ENCODE measurements at places on chromosomes 7 and 10. TPM values are rescaled to one million over a fixed set of nuclear protein-coding genes. Genes with fewer than 3 reads are reported as not detected.

The CCDC3 gene
- 27.8 TPM for total RNA-seq

The WNT8B gene
- not detected for total RNA-seq

The UNC5B gene
- total RNA-seq: 17.6 TPM

The MDFIC gene
- 45.9 TPM for total RNA-seq

The ANKRD7 gene
- 0.49 TPM for total RNA-seq

The SEMA3D gene
- 2.7 TPM for total RNA-seq

The SLC39A12 gene
- total RNA-seq: not detected

The STOX1 gene
- 1.5 TPM for total RNA-seq

The ETV1 gene
- 3.8 TPM for total RNA-seq

The DMBT1 gene
- total RNA-seq: not detected

The TFAM gene
- total RNA-seq: 14.9 TPM

The SORBS1 gene
- total RNA-seq: 37.2 TPM

The EIF4EBP2 gene
- 63.2 TPM for total RNA-seq

The PLA2G12B gene
- total RNA-seq: not detected

The ENKUR gene
- total RNA-seq: not detected

The FAM237B gene
- total RNA-seq: not detected

The CCL24 gene
- 0.72 TPM for total RNA-seq

The MYO1G gene
- total RNA-seq: 1.1 TPM

The HOXA6 gene
- 15.4 TPM for total RNA-seq

The GDF2 gene
- not detected for total RNA-seq

The SAMD9L gene
- total RNA-seq: 2.5 TPM

The ATOH7 gene
- total RNA-seq: 0.38 TPM

The SLC18A3 gene
- not detected for total RNA-seq

The RBM17 gene
- total RNA-seq: 41.1 TPM

The PRRT4 gene
- 2.2 TPM for total RNA-seq

The PIP gene
- total RNA-seq: 591 TPM

The SPDYE8 gene
- total RNA-seq: not detected

The SFRP5 gene
- total RNA-seq: 0.69 TPM

The KIF5B gene
- 106 TPM for total RNA-seq

All from lower leg skin (tissue), 4 donors.